Stimulated activated CD8-positive, alpha-beta memory T cell treated with anti-CD3 and anti-CD28 coated beads, Interleukin-15, amount 100 ng/mL, for 48 hours (primary cell): ENCODE measurements at places on chromosomes 12 and 14.

GRCh38 chr12:121026274-121027045 is 10.2 kb upstream of the C12orf43 start:
- DNase-seq, result no peak

- DNase-seq, result no peak
These were observed 122.5 kb downstream of the HMGA2 start for GRCh38 chr12:65946821-65947220.

- no peak for DNase-seq
These were observed 235.2 kb upstream of the CRY1 start for GRCh38 chr12:107328442-107329133.

DNA sequence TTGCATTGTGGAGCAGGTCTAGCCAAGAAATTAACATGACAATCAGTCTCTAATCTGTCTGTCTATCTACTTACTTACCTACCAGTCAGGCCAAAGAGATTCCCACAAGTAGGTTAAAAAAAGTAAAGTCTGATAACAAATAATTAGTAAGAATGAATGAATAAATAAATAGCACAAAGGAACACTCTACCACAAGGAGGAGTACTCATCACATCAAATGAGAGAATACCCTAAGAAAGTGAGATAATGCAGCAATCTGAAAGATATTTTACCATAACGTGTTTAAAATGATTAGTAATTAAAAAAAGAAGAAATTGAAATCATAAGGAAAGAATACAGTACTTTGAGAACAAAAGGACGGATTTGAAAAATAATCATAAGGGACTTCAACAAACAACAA is 187.2 kb downstream of the SYNE2 start:
- no peak for DNase-seq

- DNase-seq, result no peak
These were observed 17.9 kb downstream of the NFKBIA start for GRCh38 chr14:35386673-35387125.
